ENCODE measurements at places on chromosomes 12 and 14. TPM values are rescaled to one million over a fixed set of nuclear protein-coding genes. Genes with fewer than 3 reads are reported as not detected.

- no peak for DNase-seq
Observed at GRCh38 chr12:2890001-2890387, 697 bp upstream of the TULP3 start.

- DNase-seq, result no peak
Observed at GRCh38 chr14:56199095-56199981, 81.1 kb downstream of the PELI2 start.

DNA sequence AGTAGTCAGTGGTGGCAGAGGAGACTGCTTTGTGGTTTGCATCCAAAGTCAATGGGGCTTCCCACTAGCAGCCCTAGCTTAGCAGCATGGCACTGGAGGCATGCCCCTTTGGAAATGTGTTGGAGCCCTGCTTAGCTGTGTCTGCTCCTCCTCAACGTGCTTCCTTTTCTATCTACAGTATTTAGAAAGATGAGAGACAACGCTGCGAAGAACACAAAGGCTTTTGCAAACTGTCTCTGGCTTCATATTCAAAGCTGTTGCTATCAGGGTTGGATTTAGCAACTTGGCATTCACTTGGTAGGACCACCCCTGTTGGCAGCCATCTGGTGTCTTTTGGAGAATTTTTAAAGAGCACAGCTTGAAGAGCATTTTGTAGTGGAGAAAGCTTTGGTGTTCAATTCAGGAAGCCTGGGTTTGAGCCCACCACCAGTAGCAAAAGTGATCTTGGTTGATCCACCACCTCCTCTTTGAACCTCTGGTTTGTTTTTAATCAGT lies 82.1 kb upstream of the CCDC196 start:
- DNase-seq, result no peak

DNA sequence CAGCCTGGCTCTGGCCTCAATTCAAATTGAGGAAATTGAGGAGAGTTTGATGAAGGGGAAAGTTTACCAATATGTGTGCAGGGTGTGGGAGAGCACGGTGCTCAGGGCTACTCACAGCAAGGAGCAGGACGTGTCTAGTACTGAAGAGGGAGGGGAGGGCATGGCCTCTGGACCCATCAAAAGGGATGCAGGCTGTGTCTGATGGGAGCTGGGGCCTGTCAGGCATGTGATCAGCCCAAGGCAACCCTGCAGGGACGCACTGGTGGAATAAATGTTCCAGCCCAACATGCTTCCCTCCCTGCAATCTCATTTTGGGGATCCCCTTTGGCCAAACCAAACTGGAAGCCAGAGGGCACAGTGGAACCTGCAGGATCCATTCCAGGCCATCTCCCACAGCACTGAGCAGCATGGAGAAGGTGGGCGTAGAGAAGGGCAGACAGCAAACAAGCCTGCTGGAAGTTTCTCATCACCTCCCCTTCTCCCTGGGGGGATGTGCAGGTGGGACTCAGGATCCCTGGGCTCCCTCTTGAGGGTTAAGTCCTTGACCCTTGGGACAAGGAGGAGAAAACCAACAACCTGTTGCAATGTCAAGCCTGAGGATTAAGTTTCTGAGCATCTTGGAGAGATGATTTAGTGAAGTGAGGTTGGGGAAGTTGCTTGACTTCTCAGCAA lies 17.8 kb upstream of the RBM19 start:
- DNase-seq, result no peak

DNA sequence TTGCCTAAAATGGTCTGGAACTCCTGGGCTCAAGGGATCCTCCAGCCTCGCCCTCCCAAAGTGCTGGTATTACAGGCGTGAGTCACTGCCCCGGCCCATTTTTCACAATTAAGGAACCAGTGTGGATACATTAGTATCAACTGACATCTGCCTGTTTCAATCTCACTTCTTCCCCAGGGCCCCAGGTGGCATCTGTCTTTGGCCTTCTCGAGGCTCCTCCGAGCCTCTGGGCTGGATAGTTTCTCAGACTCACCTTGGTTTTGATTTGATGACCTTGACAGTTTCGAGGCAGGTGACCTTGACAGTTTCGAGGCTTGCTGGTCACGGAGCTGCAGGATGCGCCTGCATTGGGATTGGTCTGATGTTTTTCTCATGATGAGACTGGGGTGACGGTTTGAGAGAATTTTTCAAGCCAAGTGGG lies 41.0 kb upstream of the NCOR2 start:
- no peak for DNase-seq

DNA sequence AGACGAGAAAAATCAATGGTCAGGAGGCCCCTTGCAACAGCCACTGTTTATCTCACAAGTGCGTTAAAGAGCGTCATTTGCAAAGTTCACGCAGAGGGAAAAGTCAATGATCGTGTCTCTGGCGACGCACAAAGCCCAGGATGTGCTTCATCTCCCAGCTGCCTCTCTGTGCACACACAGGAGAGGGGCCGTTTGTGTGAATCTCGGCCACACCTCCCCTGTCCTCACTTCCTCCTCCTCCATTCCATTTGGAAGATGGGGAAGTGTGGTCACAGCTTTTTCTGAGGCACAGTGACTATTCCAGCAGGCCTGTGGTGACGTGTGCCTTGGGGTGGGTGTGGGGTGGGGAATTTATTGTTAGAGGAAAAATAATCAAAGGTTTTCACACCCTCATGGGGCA lies 90.4 kb downstream of the RBM19 start:
- no peak for DNase-seq

GRCh38 chr12:70543444-70543843 lies 93.8 kb downstream of the PTPRB start:
- DNase-seq, result no peak

DNA sequence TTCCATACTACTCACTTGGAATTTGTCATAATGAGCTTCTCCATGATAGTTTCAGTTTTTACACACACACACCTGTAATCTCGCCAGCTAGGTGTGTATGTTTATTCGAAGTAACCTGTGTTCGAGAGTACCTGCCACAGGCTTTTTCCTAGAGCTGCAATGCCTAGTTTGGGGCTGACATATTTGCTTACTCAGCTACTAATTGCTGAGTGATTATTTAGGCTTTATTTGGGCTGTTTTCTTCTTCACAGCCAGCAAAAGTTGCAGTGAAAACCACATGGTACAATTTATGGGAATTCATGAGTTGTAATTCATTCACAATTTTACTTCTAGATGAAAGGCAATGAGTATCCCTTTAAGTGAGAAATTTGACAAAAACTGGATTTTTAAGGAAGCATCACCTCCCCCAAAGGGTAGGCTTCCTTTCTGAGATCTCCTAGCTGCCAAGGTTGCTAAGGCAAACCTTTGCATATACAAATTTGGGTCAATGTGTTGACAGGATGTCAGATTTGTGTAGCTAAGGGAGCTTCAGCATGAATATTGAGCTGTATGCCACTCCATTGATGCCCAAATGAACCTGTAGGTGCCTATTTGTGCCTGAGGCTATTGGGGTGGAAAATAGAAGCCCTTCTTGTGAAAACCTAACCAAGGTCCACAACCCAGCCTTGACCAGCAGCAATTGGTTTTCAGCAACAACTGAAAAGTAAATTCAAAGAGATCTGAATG lies 108.7 kb upstream of the OTX2 start:
- DNase-seq, result no peak

DNA sequence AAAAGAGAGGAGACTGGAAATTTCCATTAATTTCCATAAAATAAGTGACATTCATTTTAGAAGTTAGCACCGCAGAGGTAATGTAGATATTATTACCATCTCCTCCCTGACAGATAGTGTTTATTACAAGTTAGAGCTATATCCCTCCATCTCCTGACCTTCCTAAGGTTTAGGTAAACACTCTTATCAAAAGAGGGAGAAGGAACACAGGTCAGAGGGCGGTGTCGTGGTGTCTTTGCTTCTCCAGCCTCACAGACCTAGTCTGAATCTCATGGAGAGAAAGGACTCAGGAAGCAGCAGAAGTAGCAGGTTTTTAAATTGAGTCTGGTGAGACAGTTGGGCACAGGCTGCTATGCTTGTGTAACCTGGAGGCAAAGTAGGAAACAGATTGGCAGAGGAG lies 11.5 kb upstream of the POC1B start:
- no peak for DNase-seq

DNA sequence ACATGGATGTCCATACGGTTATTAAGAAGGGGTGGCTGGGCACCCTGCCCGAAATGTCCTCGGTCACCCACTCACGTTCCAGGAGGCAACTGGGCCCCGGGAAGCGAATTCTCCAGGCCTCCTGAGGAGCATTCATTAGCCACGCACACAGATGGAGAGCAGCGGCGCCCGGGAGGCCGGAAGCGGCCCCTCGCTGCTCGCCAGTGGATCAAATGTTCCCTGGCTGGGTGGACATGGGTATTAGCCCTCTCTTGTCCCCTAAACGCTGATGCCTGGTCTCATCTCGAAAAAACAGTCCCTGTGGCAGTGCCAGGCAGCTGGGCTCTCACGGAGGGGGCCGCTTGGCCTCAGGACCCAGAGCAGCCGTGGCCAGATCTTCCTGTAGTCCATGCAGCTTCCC lies 59.0 kb upstream of the DLK1 start:
- no peak for DNase-seq

GRCh38 chr12:50351120-50352043 lies 45.0 kb downstream of the FAM186A start:
- peak; percentile 67 for DNase-seq

GRCh38 chr14:77322951-77323350 lies 2.1 kb downstream of the GSTZ1 start:
- DNase-seq, result no peak

DNA sequence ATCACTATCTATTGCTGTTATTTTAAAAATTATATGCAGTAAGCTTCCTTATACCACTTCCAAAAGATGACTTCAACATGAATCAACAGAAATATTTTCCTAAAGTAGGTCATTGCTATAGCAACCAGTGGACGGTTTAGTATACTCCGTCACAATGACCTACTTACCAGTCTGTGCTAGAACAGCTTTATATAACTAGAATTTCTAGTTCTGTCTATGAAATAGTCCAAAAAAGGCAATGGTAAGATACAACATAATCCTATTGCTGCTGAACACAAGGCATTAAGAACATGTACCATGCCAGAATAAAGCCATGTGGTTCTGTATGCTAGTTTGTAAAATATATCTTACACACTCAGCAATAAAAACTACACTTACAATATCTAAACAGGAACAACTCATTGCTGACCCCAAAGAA lies 40.7 kb upstream of the MTERF2 start:
- no peak for DNase-seq

- no peak for DNase-seq
Observed at GRCh38 chr12:98228683-98229539, 286.5 kb upstream of the TMPO start.

- DNase-seq, result no peak
Observed at GRCh38 chr12:28367993-28368392, 177.7 kb downstream of the CCDC91 start.

- no peak for DNase-seq
Observed at GRCh38 chr14:76995279-76996035, 33.1 kb downstream of the IRF2BPL start.

DNA sequence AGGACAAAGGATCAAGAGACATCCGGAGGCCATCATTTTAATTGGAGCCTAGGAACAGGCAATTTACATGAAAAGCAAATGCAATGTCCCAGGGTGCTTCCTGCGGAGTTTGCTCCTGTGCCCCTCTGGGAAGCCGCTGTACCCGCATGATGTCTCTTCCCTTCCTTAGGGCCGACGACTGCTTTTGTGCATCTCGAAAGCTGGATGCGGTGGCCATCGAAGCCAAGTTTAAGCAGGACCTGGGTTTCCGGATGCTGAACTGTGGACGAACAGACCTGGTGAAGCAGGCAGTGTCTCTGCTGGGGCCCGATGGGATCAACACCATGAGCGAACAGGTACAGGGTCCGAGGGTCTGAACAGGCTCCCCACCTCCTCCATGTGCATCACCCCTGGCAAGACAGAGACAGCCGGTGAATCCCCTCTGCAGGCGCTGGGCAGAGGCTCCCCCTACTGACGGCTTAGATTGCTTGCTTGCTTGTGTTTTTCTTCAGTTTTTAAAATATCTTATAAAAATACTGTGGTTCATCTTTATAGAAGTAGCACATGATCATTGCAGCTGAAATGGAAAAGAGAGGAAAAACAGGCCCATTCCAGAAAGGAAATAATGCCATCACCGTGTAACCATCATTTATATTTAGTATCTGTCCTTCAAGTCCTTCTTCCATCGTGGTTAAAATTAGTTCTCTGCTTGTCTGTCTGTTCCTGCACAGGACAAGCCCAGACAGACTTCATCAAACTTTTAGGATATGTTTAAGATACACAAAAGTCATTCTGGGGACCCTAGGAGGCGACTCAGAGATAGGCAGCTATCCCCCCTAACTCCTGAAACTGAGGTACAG lies 75.4 kb upstream of the PWP1 start:
- no peak for DNase-seq

GRCh38 chr14:80080601-80081000 lies 130.7 kb downstream of the DIO2 start:
- DNase-seq, result no peak

Gene ADAM20
- total RNA-seq, result 0.42 TPM

Gene KRT5
- total RNA-seq, result not detected

Gene INHBE
- total RNA-seq, result not detected

Gene MRPS35
- total RNA-seq, result 44.2 TPM

Gene TSHR
- not detected for total RNA-seq

Gene NDUFA12
- total RNA-seq, result 317 TPM

Gene ASIC1
- 4.5 TPM for total RNA-seq

Gene KRT3
- not detected for total RNA-seq

Gene AQP6
- total RNA-seq, result not detected
